ENCODE measurements at places on chromosomes 6 and 20.

DNA sequence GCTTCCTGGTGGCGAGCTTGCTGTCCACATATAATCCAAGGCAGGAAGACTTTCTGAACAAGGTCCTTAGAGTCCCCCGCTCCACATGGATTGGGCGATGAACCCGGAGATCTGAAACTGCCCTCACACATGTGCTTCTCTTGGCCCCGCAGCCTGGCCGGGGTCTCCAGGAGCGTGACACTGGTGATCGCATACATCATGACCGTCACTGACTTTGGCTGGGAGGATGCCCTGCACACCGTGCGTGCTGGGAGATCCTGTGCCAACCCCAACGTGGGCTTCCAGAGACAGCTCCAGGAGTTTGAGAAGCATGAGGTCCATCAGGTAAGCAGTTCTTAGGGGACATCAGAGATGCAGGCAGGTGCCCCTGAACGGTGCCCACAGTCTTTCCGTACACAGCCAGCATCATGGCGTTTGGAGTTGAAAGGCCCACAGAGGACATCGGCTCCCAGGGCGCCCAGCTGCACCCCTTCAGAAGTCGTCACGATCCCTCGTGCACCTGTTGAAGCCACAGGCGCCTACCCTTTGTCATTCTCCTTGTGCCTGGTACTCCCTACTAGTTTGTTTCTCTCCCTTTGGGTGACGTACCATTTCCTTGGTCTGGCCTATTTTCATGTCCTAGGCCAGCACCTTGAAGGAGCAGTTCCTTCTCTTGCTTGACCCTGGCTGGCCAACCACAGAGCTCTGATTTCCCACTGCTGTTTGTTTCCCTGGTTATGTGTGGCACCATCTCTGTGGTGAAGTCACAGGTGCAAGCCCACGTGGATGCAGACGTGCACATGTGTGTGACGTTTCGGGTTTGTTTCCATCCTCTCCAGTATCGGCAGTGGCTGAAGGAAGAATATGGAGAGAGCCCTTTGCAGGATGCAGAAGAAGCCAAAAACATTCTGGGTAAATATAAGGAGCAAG lies 43.3 kb upstream of the IRF4 start:
- no peak for DNase-seq

DNA sequence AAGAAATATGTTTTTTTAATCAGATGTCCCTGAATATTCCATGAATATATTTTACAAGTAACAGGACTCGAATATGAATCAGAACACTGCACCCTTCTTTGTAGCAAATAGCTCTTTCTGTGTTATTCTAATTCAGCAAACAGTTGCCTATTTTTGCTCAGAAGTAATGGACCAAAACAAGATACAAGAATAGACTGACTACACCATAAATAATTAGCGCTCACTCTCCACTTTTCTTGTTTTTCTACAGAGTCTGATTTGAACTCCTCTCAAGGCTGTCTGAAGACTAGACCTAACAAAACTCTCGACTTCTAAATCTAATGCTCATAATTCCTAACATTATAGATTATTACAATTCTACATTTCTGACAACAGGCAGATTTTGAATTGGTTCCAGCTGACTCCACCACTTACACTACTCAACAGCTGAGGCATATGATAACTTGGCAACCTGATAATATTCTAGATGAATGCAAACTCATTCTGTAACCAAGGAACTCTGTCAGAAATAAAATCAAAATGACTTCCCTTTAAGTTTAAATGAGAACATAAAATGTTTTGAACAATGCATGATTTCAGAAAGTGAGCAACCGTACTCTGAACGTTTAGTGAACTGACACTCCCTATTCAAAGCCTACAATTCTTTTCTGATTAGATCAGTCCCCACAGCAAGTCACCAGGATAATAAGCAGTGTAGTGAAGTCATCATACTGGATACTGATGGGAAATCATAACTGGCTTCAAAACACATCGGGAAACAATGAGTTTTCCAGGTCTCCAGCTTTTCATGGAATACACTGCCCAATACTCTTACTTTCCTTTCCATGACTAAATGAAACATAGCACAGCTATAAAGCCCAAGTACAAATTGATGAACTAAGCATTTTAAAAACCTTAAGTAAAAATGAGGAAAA lies 114.2 kb upstream of the BEND6 start:
- no peak for DNase-seq

- DNase-seq, result no peak
Observed at GRCh38 chr6:19839237-19839546, 2.0 kb downstream of the ID4 start.

DNA sequence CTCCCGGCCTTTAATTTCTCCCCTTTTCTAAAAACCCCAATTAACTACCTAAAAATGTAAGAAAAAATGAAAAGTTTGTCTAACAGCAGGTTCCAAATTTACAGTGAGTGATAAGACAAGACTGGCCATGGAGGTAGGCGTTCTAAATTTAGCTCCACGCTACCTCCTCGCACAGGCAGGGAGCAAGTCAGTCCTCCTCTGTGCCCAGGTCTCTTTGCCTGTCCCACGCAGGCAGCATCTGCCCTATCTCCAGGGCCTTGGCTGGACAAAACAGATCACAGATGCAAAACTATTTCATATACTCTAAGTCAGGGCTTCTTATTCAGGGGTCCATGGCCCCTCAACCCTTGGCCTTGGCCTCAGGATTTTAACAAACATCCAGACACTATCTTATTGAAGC lies 98.0 kb upstream of the JARID2 start:
- no peak for DNase-seq

DNA sequence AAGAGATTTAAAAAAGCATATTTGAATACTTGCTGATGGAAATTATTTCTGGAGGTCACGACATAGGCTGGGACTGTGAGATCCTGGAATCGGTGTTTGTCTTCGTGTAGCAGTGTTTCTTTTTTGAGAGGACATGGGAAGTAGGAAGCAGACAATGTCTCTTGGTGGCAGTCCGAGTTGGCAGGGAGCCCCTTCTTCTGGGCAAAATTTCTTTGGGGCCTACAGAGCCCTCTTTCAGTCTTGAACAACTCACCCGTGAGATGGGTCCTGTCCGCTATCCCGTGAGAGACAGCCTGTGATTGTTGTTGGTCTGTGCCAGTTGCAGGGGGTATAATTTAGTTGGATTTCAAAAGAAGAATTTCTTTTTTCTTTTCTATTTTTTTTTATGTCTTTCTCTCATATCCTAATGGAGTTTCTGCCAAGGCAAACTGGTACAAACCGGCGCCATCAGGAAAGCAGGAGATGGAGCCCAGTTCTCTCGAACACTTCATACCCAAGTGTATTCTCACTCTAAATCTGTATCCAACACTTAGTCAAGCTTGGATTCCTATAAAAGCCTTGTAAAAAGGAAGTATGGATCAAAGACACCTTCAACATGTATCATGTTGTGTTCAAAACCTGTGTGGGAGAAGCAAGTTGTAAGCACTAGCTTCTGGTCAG lies 785.1 kb downstream of the MAFB start:
- DNase-seq, result no peak

GRCh38 chr6:119346936-119347335 lies 2.6 kb downstream of the MAN1A1 start:
- DNase-seq, result no peak

GRCh38 chr6:116542426-116542825 lies 3.1 kb downstream of the TRAPPC3L start:
- DNase-seq, result no peak

GRCh38 chr6:17662585-17662984 lies 44.1 kb downstream of the NUP153 start:
- DNase-seq, result no peak

DNA sequence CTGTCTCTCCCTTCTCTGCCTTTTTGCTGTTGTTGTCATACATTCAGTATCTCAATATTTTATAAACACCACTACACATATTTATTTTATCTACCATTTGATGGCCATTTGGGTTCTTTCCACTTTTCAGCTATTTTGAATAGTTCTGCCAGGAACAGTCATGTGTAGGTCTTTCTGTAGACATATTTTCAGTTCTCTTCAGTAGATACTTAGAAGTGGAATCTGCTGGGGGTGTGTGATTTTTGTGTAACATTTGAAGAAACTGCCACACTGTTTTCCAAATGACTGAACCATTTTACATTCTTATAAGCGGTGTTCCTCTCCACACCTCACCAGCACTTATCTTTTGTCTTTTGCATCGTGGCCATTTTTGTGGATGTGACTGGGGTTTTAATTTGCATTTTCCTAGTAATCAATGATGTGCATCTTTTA lies 197.7 kb downstream of the ARID1B start:
- no peak for DNase-seq

DNA sequence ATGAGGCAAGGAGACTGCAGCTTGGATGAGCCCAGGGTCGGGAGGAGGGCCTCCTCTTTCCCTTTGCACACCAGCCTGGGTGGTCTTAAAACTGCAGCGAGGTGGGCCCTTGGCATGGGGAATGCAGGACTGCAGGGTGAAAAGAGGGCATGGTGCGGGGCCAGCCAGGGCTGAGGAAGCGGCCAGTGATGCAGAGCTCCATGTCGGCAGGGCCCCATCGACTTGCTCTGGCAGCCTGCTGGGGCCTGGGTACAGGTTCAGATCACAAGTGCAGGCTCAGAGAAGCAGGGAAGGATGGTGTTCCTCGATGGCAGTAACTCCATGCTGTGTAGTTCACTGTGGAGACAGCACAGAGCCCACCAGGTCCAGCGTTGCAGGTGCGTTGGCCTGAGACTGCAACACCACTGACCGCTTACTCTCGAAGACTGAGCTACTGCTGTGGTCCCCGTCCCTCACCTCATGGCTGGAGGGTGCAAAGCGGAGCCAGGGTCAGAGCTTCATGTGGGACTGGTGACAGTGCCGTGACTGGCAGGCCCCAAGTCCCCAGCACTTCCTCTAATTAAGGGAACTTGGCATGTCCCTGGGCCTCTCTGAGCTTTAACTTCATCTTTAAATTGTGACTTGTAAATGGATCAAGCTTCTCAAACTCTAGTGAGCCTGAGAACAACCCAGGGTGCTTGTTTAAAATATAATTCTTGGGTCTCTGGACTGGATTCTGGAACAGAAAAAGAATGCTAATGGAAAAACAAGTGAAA lies 223.2 kb downstream of the SYNDIG1 start:
- DNase-seq, result no peak

GRCh38 chr6:136333824-136334464 lies 44.3 kb upstream of the BCLAF1 start:
- no peak for DNase-seq

Measured in effector CD4-positive, alpha-beta T cell (primary cell).